Activated T-helper 9 cell treated with anti-CD3 and anti-CD28 coated beads, Interleukin-2, amount 50 U/mL, for 16 hours (primary cell): ENCODE measurements at places on chromosomes 3 and 15.

GRCh38 chr15:59703979-59704796 is 15.1 kb upstream of the BNIP2 start:
- no peak for DNase-seq

DNA sequence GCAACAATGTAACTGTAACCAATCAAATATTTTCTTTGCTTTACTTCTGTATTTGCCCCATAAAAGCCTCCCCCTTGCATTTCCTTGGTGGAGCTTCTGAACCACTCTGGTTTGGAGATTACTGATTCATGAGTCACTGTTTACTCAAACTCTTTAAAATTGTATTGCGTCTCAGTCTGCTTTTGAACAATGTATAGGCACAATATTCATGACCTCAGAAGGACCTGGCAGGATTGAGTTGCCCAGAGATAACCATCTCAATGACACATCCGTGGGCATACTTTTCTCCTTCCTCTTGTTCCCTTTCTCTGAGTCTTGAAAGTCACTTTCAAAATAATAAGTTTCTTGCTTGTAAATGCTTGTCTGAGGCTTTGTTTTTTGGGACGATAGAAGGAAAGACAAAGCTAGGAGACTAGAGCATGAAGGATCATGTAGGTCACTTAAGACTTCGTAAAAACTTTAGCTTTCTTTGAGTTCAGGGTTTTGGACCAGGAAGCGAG is 57.1 kb upstream of the POU1F1 start:
- no peak for DNase-seq

GRCh38 chr3:159866201-159866746 is 122.4 kb upstream of the IL12A start:
- no peak for DNase-seq

DNA sequence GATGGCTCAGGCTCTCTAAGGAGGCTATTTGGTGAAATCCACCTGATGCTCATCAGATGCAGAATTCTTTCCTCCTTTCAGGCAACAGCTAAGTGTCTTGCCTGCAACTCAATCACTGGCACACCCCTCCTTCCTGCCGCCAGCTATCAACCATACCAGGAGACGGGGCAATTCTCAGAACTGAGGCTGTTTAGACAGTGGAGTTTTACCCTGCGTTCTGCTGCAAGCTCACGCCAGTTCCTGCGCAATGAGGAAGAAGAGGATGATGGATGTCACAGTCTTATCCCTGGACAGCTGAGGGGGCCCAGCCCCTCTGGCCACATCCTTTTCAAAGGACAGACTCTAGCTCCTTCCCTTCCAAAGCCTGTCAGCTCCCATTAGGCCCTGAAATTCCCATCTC is 7.0 kb upstream of the MANF start:
- DNase-seq, result no peak

GRCh38 chr3:189139611-189139940 is 32.2 kb upstream of the TPRG1 start:
- no peak for DNase-seq

GRCh38 chr3:52385157-52385556 is 59.7 kb downstream of the SEMA3G start:
- no peak for DNase-seq

GRCh38 chr3:165206454-165207266 is 10.5 kb upstream of the SLITRK3 start:
- DNase-seq, result no peak
